Activated CD8-positive, alpha-beta memory T cell treated with anti-CD3 and anti-CD28 coated beads, Interleukin-2, amount 50 U/mL, for 48 hours (primary cell): ENCODE measurements at places on chromosomes 5 and 9.
A peak's percentile ranks its signal among the peaks of the same experiment; 100 is the strongest.

DNA sequence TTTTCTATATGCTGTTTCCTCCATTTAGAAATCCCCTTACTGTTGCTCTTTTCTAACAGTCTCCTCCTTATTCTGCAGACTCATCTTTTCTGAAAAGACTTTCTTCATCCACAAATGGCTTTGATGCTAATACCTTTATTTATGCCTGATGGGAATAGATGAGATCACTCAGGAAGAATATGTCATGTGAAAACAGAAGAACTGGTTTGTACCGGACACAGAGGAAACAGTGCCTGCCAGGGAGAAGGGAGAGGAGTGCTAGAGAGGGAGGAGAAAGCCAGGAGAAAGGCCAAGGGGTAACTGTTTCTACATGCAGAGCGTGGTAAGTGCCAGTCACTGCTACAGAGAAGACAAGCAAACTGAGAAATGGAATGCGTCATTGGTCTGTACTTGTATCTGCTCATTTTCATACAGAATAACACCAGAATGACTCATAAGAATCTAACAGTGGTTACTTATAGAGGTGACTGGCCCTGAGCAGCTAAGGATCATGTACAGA lies 45.9 kb upstream of the PJA2 start:
- no peak for DNase-seq

GRCh38 chr9:85941966-85942912 lies 1.3 kb downstream of the NAA35 start:
- DNase-seq = no peak

GRCh38 chr5:50564079-50564478 lies 102.4 kb upstream of the PARP8 start:
- no peak for DNase-seq

GRCh38 chr5:8906303-8906967 lies 639.4 kb downstream of the SEMA5A start:
- no peak for DNase-seq

GRCh38 chr5:159971038-159971437 lies 37.9 kb upstream of the TTC1 start:
- DNase-seq = no peak

- no peak for DNase-seq
Observed at GRCh38 chr9:88045686-88046085, 71.4 kb upstream of the CDK20 start.

DNA sequence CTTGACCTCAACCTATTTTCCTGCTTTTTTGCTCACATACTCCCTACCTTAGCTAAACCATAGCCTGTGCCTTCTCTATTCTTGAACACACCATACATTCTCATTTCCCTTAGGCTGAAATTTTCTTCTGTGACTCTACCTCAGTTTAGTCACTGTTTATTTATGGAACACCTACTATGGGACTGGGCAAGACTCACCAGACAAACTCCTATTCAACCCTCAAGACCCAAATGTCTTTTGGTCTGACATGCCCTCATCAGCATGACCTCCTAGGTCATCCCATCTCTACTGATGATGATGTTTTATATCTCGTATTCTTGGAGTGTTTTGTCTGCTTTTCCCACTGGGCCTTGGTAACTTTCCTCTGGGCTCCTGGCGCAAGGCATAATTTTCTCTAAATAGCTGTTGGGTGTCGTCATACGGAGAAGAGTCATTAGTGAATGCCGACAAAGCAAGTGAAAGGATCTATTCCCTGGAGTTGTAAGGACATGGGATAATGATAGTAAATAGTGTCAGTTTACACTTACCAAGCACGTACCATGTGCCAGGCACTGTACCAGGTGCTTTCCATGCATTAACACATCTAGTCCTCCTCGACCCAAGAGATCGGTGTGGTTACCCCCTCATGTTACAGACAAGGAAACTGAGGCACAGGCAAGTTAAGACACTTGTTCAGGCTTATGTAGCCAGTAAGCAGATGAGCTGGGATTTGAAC lies 22.4 kb upstream of the PITX1 start:
- no peak for DNase-seq

DNA sequence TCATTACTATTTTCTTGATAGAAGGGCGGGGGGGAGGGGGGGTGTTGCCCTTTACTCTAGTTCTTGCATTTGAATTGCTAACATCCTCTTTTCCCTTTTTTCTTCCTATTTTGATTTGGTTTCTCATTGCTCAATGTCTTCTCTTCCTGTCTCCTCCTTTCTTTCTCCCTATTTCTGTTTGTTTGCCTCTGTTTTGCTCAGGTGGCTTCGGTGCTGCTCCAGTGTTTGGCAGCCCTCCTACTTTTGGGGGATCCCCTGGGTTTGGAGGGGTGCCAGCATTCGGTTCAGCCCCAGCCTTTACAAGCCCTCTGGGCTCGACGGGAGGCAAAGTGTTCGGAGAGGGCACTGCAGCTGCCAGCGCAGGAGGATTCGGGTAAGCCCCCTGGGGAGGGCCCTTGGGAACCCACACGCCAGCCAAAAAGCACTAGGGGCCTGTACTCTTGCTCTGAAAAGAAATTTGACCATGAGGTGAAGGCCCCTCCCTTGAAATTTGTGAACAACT lies 48.3 kb downstream of the FAM78A start:
- no peak for DNase-seq

DNA sequence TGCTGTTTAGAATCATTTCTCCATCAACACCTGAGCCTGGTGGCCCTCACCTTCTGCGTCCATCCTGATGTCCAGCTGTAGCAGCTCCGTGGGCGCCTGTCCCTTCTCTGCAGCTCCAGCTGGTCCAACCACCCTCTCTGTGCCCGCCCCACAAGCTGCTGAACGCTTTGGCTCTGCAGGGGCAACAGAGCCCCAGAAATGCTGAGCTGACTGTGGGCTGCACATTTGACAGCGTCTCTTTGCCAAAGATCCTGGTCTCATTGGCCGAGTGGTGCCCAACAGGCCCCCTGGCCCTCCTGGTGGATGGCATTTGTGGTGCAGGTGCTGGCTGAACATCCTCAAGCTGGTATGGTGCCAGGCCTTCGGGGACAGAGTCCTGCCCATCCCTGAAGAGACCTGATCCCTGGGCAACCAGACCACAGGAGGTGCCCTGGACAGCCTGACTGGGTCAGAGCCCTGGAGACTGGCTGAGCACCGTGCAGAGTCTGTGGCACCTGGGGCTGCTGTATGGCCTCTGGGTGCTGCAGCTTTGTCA lies 25.3 kb upstream of the CEP72 start:
- peak; percentile 25 for DNase-seq

DNA sequence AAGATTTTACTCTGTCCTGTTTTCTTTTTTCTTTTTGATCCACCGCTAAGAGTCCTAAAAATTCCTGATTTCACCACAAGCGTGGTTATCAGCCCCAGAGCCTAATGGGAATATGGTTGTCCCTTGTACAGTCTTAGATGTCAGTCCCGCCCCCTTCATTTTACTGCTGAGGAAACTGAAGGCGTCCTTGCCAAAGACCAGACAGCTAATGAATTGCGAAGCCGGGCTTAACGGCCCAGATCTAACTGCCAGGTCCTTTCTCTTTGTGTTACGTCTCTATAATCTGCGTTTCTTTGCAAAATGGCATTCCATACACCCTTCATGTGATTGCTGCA lies 497 bp downstream of the NSA2 start:
- DNase-seq = no peak

DNA sequence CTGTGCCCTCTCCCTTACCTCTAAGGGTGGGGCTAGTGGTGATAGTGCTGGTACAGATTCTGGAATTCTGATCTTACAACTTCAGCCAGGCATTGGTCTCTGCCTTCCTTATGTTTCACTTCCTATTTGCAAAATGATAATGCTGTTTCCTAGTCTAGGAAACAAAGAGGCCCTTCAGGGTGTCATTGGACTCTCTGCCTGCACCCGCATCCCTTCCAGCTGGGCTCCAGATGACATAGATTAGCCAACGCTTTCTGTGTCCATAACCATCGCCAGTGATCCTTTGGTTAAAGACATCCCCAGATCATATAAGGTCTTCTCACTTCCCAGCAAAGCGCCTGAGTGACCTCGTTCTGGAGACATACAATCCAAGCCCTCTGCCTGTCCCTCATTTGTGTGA lies 180.7 kb downstream of the ERCC6L2 start:
- DNase-seq = no peak

- DNase-seq = no peak
Observed at GRCh38 chr9:109992293-109992692, 212.3 kb downstream of the PALM2AKAP2 start.

GRCh38 chr9:126127591-126127990 lies 199.0 kb upstream of the MVB12B start:
- DNase-seq = peak; percentile 30

DNA sequence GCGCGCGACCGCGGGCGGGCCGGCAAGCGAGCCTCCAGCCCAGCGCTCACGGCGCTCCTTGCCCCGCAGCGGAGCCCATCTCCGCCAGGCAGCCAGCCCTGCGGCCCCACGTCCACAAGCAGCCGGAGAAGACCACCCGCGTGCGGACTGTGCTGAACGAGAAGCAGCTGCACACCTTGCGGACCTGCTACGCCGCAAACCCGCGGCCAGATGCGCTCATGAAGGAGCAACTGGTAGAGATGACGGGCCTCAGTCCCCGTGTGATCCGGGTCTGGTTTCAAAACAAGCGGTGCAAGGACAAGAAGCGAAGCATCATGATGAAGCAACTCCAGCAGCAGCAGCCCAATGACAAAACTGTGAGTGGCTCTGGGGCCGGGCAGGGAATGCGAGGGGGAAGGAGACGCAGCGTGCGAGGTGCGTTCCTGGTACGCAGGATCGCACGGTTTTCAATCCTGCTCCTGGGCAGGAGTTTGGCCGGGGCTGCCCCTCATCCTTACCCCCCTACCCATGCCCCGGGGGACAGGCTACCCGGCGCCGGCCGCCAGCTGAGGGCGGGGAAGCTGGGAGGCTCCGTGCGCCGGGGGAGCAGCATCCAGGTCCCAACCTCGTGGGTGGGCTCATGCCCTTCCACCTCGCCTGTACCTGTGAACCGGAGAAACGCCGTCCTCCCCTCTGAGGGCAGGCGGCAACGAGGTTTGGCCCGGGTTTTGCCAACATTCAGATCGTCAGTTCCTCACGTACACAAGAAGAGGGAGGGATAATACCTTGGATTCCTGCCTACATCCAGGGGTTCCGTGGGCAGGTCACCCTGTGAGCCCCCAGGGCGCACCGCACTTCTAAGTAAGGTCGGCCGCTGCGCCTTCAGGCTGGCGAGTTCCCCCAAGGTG lies 6.6 kb downstream of the ISL1 start:
- DNase-seq = no peak

- DNase-seq = no peak
Observed at GRCh38 chr9:118418887-118419565, 714.8 kb downstream of the TLR4 start.

- no peak for DNase-seq
Observed at GRCh38 chr5:137220523-137220927, 278.6 kb downstream of the SPOCK1 start.

DNA sequence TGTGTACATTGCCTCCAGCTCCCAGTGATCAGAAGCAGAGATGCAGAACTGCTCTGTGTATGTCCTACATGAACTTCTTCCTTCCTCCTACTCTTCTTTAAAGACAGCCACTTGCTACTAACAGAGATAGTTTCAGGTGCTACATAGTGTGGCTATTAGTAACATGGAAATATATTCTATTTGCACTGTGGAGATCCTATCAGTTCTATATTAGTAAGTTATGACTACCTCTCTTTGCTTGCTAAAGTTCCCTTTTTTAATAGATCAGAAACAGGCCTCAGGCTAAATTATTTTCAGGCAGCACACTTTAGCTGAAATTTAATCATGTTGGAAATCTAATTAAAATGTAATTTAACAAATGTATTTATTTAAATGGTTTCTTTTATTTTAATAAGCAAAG lies 64.4 kb upstream of the TNFSF8 start:
- DNase-seq = no peak

DNA sequence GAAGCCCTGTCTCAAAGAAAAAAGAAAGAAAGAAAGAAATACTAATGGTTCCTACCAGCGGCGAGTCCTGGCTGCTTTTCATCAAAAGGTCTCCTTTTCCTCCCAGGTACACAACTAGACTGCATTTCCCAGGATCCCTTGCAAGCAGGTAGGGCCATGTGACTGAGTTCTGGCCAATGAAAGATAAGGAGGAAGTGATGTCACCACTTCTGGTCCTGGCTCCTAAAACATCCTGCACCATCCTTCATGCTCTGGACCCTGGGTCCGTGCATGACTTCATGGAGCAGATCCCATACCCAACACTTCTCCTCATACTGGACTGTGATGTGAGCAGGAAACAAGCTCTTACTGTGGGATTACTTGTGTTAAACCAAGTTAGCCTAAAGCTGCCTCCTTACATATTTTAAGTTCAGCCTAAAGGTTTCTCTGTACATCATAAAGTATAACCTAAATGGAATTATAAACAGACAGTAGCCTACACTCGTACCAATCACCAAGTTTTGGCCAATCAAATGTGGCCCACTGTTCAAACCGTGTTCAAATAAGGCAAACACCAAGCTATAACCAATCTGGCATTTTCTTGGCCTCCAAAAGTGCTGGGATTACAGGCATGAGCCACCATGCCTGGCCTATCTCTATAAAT lies 30.2 kb upstream of the FUBP3 start:
- DNase-seq = no peak

GRCh38 chr9:107938801-107939386 lies 449.3 kb upstream of the KLF4 start:
- no peak for DNase-seq

- no peak for DNase-seq
Observed at GRCh38 chr9:419571-420171, 205.0 kb downstream of the DOCK8 start.

DNA sequence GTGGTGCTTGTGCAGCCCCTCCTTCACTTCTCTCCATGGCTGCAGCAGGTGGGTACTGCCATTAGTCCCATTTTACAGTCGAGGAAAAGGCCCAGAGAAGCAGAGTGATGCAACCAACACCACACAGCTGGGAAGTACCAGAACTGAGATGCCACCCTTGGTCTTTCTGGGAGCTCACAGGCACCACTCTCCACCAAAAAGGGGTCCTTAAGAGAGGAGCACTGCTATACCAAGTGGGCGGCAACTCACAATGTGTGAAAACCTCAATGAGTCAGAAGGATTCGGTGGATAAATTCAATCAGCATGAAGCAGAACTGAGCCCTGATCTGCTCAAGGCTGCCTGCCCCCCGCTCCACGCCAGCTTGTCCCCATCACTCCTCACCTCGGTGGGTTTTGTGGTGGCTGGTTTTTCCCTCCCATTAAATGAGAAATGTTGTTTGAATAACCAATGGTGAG lies 213.7 kb downstream of the FSTL4 start:
- peak; percentile 76 for DNase-seq

GRCh38 chr9:109205526-109205925 lies 38.5 kb upstream of the FRRS1L start:
- DNase-seq = no peak
